H1 (cell line): ENCODE measurements at places on chromosomes 6 and 20.

DNA sequence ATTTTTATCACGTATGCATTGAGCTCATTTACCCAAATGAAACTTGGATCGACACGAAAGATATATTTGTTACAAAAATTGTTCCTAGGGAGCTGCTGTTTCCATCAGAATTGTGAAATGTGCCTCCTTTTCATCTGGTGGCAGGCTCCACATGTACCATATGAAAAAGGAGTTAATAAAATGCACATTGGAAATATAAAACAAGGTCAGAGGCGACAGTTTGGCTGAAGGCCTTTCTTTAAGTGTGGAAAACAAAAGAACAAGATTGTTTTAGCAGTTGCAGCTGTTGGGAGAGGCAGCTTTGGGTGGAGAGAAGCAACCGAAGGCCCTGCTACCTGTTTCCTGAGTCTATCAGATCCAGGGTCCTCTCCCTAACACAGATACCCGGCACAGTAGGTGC lies 334.5 kb upstream of the NT5E start:
- DNase-seq, result no peak

GRCh38 chr6:14612016-14612980 lies 494.7 kb downstream of the CD83 start:
- DNase-seq, result no peak

GRCh38 chr6:151065027-151065815 lies 174.5 kb upstream of the AKAP12 start:
- DNase-seq, result no peak

GRCh38 chr20:2942439-2942838 lies 69.2 kb downstream of the PTPRA start:
- no peak for DNase-seq

- DNase-seq, result no peak
These were observed 140.3 kb downstream of the BCAS1 start for GRCh38 chr20:53929974-53930650.

GRCh38 chr6:145115638-145116037 lies 619.7 kb downstream of the EPM2A start:
- no peak for DNase-seq
